ENCODE measurements at places on chromosomes 7 and 10.

- no peak for DNase-seq
Measured at GRCh38 chr10:133357285-133358161, at the start of gene FUOM. TSS of gene FUOM (minus strand) at chr10:133358019. CDS start at chr10:133358007, 12 bp downstream.

GRCh38 chr10:47035819-47036337, 124.7 kb downstream of the PTPN20 start:
- DNase-seq, result no peak

DNA sequence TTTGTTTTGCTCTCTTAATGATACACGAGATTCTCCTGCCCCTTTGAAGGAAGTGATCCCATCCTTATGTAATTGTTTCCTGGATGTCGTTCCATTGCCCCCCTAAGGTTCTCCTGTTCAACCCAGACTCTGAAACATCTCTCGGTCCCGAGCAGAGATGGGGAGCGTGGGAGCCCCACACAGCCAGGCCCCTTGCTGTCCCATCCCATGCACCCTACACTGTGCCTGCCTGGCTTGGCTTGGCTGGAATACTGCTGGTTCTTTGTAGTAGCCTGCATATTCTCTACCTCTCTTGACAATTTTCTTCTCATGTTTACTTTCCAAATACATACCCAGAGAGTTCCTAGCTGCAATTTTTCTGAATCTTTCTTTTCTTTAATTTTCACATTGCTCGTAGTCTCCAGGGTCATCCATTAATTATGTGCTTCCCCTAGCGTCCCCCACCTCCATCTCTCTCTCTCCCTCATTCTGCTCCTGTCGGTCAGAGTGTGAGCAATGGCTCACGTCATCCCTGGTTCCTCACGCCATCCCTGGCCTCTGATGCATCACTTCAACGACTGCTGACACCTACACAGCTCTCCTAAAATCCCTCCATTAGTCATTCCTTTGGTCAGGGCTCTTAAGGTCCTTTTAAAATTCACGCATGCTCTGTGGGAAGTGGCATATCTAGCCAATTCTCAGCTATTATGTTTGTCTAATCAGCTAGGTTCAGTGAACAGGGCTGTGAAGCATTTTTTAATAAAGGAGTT, 32.5 kb upstream of the GPR158 start:
- no peak for DNase-seq

DNA sequence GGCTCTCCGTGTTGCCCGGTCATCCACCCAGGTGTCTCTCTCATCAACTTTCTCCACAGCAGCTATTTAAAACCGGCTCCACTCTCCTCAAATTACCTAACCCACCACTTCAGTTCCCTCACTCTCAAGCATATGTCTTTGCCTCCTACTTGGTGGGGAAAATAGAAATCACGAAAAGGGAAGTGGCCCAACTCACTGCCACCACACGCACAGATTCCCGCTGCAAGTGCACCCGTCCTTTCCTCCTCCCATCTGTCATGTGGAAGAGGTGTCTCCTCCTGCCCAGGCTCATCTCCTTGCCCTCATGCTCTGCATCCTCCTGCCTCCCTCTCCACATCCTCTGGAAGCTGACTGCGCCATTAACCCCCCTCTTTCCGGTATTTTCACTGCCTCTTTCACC, 80.8 kb upstream of the MKX start:
- DNase-seq, result no peak

GRCh38 chr7:121499624-121500023, 103.5 kb upstream of the FAM3C start:
- DNase-seq, result no peak

GRCh38 chr10:17181751-17182150, 19.7 kb downstream of the TRDMT1 start:
- DNase-seq, result no peak

GRCh38 chr10:76640806-76641205, 996.8 kb downstream of the KCNMA1 start:
- DNase-seq, result peak; percentile 89

Data from AG04450 (cell line).